ENCODE measurements at places on chromosomes 2 and 18. TPM values are rescaled to one million over a fixed set of nuclear protein-coding genes. Genes with fewer than 3 reads are reported as not detected.

- no peak overlapping the region for H3K27ac ChIP-seq
- H3K36me3 ChIP-seq: no peaks in the 10 kb centered on the region
- H3K4me3 ChIP-seq: no peak overlapping the region
- no peak for DNase-seq
- peaks cover 25% of the 10 kb centered on the region for H3K4me1 ChIP-seq
These were observed 422.2 kb upstream of the POU3F3 start for GRCh38 chr2:104431701-104432121.

WDR75 gene
- total RNA-seq: 58.2 TPM

DNA sequence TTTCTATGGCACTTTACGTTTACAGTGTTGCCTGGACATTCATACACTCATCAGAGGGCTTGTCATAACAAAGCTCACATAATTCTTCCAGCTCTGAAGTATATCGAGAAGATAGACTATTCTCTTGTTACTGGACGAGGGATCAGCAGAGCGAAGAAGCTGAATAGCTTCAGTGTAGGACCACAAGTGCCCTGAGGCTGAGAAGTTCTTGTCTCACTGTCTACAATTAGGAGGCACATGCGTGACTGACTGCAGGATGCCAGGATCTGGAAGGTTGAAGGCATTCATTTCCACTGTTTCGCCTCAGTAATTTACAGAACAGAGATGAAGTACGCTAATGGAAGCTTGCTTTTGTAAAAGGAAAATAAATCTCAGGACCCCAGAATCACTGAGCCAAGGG, 9.6 kb downstream of the SH3YL1 start:
- peaks cover 23% of the 10 kb centered on the region for H3K36me3 ChIP-seq
- no peak for DNase-seq
- H3K27me3 ChIP-seq: no peaks in the 10 kb centered on the region
- H3K27ac ChIP-seq: peak overlapping the region; percentile 69

DNA sequence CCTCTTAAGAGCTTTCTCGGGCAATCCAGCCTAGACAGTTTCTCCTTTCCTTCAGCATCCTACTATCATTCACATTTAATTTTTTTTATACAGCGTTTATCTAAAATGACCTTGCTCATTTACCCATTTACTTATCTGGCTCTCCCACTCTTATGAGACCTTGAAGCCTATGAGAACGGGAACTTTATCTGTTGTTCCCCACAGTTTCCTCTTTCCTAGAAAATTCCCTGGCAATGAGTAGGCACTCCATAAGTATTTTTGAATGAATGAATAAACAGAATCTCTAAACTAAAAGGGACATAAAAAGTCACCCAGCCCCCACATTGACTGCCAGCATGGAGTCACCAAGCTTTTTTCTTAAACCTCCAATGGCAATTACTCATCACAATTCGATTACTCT, 353.2 kb downstream of the METTL4 start:
- DNase-seq: no peak
- no peak overlapping the region for H3K4me3 ChIP-seq
- H3K4me1 ChIP-seq: peaks cover 2% of the 10 kb centered on the region
- H3K27me3 ChIP-seq: peaks cover 8% of the 10 kb centered on the region
- no peaks in the 10 kb centered on the region for H3K36me3 ChIP-seq

GRCh38 chr2:168633895-168634294, 168.5 kb upstream of the NOSTRIN start:
- DNase-seq: no peak
- no peak overlapping the region for H3K27ac ChIP-seq
- peaks cover 44% of the 10 kb centered on the region for H3K4me1 ChIP-seq
- no peak overlapping the region for H3K4me3 ChIP-seq
- H3K27me3 ChIP-seq: no peaks in the 10 kb centered on the region

- no peak overlapping the region for H3K4me3 ChIP-seq
- no peak for DNase-seq
- no peaks in the 10 kb centered on the region for H3K4me1 ChIP-seq
- no peaks in the 10 kb centered on the region for H3K36me3 ChIP-seq
- peaks cover 9% of the 10 kb centered on the region for H3K27me3 ChIP-seq
- H3K27ac ChIP-seq: no peak overlapping the region
These were observed 357.2 kb downstream of the SATB2 start for GRCh38 chr2:199100326-199101110.

GRCh38 chr2:72991980-72992733, 74.8 kb downstream of the EMX1 start:
- no peak for DNase-seq
- H3K27ac ChIP-seq: no peak overlapping the region
- no peak overlapping the region for H3K4me3 ChIP-seq
- H3K4me1 ChIP-seq: no peaks in the 10 kb centered on the region
- H3K36me3 ChIP-seq: peaks cover 2% of the 10 kb centered on the region

- no peak for DNase-seq
- peaks cover 2% of the 10 kb centered on the region for H3K4me1 ChIP-seq
- peaks cover 2% of the 10 kb centered on the region for H3K27me3 ChIP-seq
- no peak overlapping the region for H3K27ac ChIP-seq
- H3K36me3 ChIP-seq: no peaks in the 10 kb centered on the region
These were observed 62.6 kb downstream of the METTL4 start for GRCh38 chr18:2508678-2509077.

DNA sequence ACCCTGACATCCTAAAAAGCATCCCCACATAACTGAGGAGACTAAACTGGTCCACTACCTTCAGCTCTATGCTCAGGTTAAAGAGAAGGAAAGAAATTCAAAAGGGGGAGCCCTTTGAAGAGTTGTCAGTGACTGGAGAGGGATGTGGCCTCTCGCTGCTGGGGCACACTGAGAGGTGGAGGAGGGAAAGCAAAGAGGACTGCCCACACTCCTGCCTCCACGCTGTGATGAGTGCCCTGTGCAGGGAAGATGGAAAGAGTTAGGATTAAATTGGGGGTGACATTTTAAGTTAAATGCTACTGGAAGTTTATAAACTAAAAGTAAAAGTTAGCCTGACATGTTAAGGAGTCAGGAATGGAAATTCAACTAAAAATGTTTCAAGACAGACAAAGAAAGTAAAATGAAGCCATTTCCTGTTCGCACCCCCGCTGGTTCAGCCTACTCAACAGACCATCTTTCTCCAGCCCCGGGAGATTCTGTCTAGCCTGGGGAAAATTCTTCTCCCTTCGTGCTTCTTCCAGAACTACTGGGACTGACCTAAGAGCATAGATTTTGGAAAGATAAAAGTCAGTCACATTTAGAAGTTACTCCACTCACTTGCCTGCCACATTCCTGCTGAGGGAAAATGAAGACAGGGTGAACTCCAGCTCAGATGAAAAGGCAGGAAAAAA, 17.8 kb upstream of the INO80C start:
- peaks cover 32% of the 10 kb centered on the region for H3K4me1 ChIP-seq
- H3K4me3 ChIP-seq: no peak overlapping the region
- peak overlapping the region; percentile 86 for H3K27ac ChIP-seq
- no peaks in the 10 kb centered on the region for H3K27me3 ChIP-seq
- DNase-seq: no peak

GRCh38 chr2:113861740-113862139, 28.1 kb upstream of the ACTR3 start:
- no peak for DNase-seq
- no peaks in the 10 kb centered on the region for H3K4me1 ChIP-seq

RAB17 gene
- 11.0 TPM for total RNA-seq

DNA sequence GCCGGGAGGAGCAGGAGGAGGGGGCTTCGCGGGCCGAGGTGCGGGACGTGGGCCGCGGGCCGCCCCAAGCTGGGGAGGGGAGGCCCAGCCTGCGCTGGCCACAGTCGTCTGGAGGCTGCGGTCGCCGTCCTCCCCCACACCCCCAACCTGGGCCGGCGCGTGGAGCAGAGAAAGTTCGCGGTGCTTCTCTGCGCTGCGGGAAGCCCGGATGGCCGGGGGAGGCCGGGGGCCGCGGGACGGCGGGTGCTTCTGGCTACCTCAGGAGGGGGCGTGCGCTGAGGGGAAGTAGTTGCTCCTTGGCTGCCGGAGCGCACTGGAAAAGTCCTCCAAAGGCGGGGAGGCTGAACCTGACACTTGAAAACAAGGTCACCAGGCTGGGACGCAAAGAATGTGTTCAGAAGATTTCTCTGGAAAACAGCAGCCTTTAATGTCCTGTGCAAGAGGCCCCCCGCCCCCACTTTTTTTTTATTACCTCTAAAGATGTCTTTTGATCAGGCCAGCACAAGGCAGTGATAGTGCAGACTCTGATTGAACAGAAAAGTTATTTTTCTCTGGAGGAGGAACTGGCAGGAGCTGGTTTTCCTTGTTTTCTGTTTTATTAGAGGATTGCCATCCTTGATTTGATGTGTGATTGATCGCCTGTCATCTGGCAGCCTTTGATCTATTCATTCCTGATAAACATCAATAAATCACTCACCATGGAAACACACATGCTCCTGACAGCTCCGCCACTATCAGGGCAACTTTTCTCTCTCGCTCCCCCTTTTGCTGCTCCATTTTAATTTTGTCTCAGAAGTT, 1.6 kb downstream of the TSHZ1 start:
- H3K4me1 ChIP-seq: peaks cover 65% of the 10 kb centered on the region
- peak overlapping the region; percentile 87 for H3K4me3 ChIP-seq
- no peaks in the 10 kb centered on the region for H3K36me3 ChIP-seq
- peak; percentile 67 for DNase-seq
- no peaks in the 10 kb centered on the region for H3K27me3 ChIP-seq

GRCh38 chr2:59701271-59701994, 852.0 kb downstream of the BCL11A start:
- no peaks in the 10 kb centered on the region for H3K4me1 ChIP-seq
- no peak for DNase-seq
- H3K27me3 ChIP-seq: no peaks in the 10 kb centered on the region

EFEMP1 gene
- 42.8 TPM for total RNA-seq

EN1 gene
- total RNA-seq: 18.3 TPM

CCDC148 gene
- total RNA-seq: 3.1 TPM

DNA sequence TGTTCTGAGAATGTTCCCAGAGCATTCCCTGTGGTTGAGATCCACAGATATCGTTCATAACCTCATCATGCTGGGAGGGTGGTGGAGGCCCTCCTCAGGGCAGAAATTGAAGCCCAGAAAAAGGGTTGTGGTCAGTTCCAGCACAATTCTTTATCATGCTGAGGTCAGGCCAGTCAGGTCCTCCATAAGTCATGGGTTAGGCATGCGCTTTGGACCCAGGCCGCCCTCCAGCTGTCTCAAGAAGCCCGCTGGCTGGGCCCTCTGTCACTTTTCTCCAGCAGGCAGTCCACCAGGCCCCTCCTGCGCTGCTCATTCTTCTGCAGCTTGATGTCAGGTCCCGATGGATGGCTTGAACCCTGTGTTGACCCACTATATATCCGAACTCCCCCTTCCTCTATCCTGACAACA, 151.1 kb upstream of the NT5C1B start:
- no peak overlapping the region for H3K27ac ChIP-seq
- peaks cover 11% of the 10 kb centered on the region for H3K4me1 ChIP-seq
- peaks cover 3% of the 10 kb centered on the region for H3K36me3 ChIP-seq
- peaks cover 2% of the 10 kb centered on the region for H3K27me3 ChIP-seq

RFTN2 gene
- 9.9 TPM for total RNA-seq

DNA sequence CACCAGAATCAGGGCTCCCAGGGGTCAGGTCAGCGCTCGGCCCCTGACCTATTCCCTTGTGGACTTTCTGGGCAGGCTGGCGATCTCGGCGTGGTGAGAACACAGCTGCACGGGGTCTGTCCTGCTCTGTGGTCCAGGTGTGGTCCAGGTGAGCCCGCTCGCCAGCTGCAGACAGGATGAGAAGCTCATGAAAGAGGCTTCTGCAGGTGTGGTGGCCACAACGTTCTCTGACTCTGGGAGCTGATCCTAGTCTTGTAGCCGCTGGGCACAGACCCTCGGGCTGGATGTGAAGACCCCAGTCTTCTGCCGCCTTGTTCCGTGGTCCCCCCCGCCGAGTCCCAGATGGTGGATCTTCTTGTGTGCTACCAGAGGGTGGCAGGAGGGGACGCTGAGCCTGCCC, 129.7 kb downstream of the RTP5 start:
- H3K4me3 ChIP-seq: no peak overlapping the region
- peaks cover 8% of the 10 kb centered on the region for H3K27me3 ChIP-seq
- H3K27ac ChIP-seq: no peak overlapping the region
- DNase-seq: no peak

DNA sequence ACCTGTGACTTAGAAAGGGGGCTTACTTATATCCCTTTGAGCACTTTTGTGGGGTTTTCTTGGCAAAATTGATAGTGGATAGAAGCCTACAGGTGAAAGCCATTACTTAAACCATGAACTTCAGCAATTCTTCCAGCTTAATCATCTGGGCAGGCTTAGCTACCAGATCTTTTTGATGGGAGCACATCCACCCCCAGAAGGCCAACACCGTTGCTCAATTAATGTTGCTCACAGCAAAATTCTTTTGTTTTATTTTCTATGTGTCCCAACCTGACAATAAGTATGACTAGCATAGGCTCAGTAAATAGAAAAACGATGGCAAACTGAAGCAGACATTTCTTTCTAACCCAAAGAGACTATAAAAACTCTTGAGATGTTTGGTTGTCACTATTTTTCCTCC, 269.4 kb upstream of the TCF4 start:
- no peak overlapping the region for H3K4me3 ChIP-seq
- H3K36me3 ChIP-seq: no peaks in the 10 kb centered on the region
- H3K27me3 ChIP-seq: no peaks in the 10 kb centered on the region
- H3K4me1 ChIP-seq: peaks cover 61% of the 10 kb centered on the region
- peak overlapping the region; percentile 95 for H3K27ac ChIP-seq

LRRC30 gene
- total RNA-seq: not detected

- no peaks in the 10 kb centered on the region for H3K36me3 ChIP-seq
- no peak overlapping the region for H3K4me3 ChIP-seq
These were observed 5.9 kb downstream of the GYPC start for GRCh38 chr2:126661702-126662500.

DNA sequence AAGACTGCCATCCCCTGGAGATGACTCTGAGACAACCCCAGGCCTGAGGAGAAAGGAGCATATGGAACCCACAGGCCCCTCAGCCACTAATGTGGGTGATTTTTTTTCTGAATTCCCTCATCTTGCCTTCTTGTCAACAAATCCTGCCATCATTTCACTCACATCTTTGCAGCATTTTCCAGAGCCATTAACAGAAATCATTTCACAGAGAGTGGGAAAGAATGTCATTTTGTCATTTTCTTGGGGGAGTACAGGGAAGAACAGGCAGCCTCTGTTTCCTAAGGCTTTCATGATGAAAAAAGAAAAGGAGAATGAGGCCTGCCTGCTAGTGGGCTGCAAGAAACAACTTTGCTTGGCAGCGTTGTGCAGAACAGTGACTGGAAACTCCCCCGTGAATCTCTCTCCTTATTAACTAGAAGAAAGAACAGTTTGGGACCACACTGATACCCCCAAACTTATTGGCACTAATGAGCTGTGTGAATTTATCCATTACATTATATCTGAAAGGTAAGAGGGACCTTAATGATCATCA, 1464.6 kb upstream of the CELF4 start:
- H3K4me3 ChIP-seq: no peak overlapping the region
- no peaks in the 10 kb centered on the region for H3K4me1 ChIP-seq
- H3K27ac ChIP-seq: no peak overlapping the region

KLHL30 gene
- 0.20 TPM for total RNA-seq

- no peak for DNase-seq
- no peak overlapping the region for H3K4me3 ChIP-seq
- H3K36me3 ChIP-seq: no peaks in the 10 kb centered on the region
These were observed 24.4 kb downstream of the SATB2 start for GRCh38 chr2:199433204-199433832.

GBX2 gene
- total RNA-seq: 1.1 TPM

All from mesothelial cell of epicardium (in vitro differentiated cells).